ENCODE measurements at places on chromosomes 2 and 18.

DNA sequence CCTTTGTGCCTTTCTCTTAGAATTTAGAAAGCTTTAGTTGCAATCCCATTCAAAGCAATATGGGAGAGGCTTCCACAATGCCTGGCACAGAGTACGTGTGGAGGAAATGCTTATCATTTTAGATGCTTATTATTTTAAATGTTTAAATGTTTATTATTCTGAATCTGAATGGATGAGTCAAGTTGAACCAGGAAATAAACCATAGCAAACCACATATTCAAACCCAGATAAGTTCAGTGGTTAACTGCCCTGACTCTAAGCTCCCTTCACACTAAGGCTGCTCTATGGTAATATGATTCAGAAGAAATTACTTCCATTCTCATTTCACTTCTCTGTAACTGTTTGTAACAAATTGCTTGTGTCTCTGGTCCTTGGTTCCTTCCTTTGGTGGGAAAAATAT, 5.2 kb upstream of the PPP4R1 start:
- DNase-seq = no peak

DNA sequence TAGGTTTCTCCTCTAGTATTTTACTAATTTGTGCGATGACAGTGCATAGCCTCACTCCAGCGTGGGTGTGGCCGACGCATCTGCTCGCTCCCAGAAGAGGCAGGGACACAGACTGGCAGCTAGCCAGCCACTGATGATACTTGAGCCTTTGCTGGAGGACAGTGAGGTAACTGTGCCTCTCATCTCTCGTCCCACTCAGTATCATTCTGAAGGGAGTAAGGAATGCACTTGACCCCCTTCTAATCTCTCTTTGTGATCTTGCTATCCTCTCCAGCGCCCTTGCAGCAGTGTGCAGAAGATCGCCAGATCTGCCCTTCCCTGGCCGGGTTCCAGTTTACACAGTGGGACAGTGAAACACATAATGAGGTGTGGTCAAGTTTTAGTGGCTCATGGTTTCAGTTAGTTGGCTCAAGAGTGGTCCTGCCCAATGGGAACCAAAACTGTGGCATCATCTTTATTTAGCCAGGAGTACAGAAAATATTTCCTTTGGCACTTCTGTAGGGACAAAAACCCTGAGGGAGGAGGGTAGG, 17.5 kb downstream of the NCAPH start:
- DNase-seq = peak; percentile 49

- DNase-seq = no peak
Measured at GRCh38 chr2:21330786-21331391, 207.1 kb downstream of the TDRD15 start.

DNA sequence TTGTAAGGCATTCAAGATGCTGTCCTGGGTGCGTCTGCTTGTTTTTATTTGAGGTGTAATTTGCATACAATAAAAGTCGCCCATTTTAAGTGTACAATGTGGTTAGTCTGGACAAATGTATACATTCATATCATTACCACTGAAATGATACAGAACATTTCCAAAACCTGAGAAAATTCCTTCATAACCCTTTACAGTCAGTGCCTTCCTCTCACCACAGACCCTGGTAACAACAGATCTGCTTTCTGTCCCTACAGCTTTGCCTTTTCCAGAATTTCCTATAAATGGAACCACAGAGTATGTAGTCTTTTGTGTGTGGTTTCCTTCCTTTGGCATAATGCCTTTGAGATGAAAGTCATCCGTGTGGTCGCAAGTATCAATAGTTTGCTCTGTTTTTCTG, 45.8 kb upstream of the NFU1 start:
- DNase-seq = peak; percentile 47

DNA sequence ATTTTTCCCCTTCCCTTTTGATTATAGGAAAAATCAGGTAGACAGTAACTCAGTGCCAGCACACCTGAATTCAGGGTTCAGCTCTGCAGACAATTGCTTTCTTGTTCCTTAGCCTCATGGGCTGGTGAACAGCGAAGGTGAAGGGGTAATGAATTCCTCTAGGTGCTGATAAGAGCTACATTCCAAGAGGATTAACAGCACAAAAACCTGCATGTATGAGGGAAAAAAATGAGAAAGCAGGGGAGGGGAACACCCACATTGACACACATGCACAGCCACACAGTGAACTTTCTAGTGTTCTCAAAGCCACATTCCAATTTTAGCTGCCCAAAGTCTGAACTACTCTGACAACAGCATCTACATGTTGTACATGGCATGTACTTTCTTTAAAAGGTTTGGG, 46.1 kb downstream of the SPATS2L start:
- no peak for DNase-seq

- DNase-seq = no peak
Measured at GRCh38 chr2:120293096-120294007, 40.7 kb downstream of the RALB start.

GRCh38 chr2:233210843-233211547, 40.5 kb upstream of the ATG16L1 start:
- DNase-seq = peak; percentile 77

DNA sequence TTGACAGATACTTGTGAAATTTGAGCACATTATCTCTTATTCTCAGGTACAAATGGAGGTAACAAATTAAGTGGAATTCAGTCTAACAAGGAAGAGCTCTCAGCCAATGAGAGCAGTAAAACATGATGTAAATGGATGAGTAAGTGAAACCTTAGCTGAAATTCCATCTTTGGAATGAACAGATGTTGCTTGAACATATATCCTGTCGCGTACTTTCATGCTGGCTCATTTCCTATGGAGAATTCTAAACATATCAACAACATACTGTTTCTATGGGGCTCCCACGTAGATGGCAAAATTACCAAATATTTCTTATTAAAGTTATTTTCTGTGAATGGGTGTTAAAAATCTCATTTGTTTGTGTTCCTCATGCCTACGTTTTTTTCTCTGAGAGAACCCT, 256.3 kb upstream of the LINC00305 start:
- no peak for DNase-seq

DNA sequence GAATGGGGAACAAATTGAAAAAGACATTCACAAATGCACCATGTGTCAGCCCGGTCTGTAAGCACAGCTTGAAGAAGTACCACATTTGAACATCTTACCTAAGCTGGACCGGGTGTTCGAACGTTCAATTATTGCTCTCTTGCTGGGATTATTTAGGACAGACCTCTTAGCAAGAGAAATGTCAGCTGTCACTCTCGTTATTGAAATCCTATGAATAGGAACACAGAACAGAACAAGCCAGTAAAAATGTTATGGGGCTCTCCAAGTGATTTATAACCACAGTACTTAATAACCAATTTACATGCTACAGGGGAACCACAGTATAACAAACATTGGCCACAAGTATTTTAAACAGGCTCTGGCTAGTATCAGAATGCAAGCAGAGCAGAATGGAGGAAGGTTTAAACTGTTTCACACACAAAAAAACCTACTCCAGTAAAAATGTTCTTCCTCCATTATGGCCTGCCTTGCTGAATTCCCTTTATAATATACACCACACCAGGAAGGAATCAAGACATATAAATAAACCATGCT, 32.5 kb upstream of the ARL5A start:
- DNase-seq = peak; percentile 92

DNA sequence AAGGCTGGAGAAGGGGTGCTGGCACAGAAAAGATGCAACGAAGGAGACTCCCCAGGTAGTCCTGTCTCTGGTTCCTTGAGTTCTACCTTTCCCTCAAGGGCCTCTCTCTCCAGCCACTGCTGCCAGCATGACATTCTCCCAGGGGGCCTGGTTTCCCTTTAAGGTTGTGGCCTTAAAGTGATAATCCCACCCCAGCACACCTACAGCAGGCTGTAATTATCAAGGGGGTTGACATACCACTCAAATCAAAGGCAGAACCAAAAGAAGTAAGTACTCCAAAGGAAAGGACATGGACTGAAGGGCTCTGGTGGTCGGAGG, 127.4 kb upstream of the MSH6 start:
- peak; percentile 72 for DNase-seq

- DNase-seq = no peak
Measured at GRCh38 chr2:58875436-58875835, 634.3 kb upstream of the FANCL start.

DNA sequence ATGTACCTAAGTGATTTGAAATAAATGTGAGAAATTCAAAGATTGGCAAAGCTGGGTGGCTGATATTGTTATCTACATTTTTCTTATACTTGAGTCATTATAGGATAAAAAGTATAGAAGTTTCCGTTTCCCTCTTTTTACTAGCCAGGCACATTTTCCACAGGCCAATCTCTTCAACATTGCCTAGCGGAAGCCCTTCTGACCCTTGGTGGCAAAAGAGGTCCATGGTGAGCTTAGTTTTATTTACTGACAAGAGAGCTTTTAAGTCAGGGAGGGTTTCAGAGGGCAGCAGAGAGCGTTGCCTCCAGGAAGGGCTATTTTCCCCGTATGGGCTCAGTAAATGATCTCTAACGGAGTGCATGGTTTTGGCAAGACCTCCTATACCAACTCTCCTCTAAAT, 15.1 kb upstream of the RHOB start:
- DNase-seq = no peak

DNA sequence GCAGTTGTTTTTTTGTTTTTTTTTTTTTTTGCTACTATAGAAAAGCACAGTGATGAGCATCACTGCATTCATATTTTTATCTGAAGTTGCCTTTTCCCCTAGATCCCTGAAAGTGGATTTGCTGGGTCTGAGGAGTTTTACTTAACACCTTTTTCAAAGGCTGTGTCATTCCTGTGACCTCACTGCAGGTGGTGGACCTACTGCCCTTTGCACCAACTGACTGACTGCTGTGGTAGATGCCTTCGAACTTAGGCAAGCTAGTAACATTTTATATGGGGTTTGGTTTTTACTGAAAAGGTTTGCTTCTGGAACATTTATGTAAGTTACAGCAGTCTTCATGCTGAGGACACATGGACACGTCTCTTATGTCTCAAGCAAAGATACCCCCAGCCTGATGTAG, 36.2 kb downstream of the SPTBN1 start:
- no peak for DNase-seq

GRCh38 chr18:79724299-79725080, 44.9 kb downstream of the CTDP1 start:
- DNase-seq = no peak

GRCh38 chr2:121471532-121472469, 58.9 kb upstream of the RNU4ATAC start:
- no peak for DNase-seq

GRCh38 chr2:125581557-125581956, 1074.4 kb upstream of the GYPC start:
- DNase-seq = no peak

DNA sequence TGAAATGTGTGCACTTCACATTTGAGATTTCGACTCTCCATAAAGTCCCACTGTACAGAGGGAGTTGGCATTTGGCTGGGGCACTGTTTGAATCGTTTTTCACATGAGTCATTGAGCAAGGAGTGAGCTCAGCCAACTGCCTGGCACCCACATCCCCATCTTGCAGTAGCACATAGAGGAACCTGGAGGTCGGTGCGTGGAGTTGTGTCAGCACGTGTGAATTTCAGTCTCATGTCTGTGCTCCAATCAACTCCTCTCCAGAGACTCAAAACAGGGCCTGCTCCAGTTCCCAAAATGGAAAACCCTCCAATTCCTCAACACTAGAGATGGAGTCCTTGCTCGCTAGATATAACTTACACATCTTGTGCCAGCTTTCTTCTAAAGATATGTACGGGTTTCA, 126.8 kb upstream of the CAPN13 start:
- no peak for DNase-seq

DNA sequence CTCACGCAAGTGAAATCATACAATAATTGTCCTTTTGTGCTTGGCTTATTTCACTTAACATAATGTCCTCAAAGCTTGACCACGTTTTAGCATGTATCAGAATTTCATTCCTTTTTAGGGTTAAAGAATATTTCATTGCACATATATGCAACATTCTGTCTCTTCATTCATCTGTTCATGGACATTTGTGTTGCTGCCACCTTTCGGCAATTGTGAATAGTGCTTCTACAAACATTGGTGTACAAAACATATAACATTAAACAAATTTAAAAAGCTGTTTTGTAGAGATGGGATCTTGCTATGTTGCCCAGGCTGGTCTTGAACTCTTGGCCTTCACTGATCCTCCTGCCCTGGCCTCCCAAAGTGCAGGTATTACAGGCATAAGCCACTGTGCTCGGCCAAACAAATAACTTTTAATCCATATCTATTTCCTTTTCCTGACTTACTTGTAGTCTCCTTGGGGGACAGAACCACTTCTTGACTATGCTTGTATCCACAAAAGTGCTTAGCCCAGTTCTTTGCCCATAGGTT, 209.3 kb downstream of the SLC4A3 start:
- no peak for DNase-seq

DNA sequence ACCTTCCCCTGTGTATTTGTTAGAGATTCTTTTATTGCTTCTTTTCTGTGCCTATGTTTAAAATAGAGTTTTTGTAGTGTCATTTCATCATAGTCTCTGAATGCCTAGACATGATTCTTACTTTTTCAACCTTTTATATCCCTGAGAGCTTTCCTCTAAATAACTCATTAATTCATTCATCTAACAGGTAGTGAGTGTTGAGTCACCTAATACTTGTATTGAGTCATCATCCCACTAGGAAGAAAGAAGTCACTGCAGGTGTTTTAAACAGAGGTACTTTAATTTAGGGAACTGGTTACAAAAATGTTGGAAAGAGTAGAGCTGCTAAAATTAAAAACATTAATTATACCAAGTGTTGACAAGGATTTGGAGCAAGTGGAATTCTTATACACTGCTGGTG, 18.5 kb upstream of the NMS start:
- DNase-seq = no peak

DNA sequence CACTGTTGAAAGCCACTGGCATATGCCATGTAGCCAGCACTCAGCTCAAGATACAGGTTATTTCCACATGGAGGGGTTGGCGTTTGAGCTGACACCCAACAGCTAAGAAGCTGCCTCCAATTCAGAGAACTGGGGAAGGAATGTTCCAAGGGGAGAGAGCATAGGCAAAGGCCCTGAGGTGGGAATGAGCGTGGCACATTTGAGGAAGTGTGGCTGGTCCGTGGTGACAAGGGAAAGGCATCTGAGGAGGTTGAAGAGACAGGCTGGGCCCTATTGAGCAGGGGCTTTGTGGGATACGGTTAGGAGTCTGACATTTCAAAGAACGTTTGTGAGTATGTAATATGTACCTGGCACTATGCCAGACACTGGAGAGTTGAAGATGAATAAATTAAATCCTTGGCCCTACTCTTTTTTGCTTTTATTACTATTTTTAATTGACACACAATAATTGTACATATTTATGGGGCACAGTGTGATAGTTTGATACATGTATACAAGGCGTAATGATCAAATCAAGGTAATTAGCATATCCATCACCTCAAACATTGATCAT, 27.6 kb upstream of the TMBIM1 start:
- DNase-seq = peak; percentile 10

DNA sequence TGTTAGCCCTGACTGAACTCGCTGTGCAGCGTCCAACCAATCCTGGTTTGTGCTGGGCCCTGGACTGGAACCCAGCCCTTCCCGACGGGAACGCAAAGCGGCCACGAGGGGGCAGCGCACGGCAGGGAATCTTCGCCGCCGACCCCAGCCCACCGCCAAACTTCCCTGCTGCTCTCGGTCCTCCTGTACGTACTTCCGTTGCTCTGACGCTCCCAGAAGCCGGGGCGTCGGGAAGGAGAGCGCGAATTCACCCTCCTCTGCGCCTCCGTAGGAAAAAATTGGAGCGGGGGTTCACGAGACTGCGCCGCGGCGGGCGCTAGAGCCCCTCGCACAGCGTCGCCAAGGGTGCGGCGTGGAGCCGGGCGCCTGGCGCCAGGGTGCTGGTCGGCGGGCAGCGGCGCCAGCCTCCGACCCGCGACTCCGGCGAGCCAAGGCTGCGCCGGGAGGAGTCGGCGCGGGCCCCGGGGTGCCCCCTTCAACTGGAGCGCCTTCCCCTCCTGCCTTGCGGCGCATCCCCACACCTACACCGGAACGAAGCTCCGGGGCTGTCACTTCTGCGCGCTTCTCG, 873 bp upstream of the SH3RF3 start:
- DNase-seq = peak; percentile 84

GRCh38 chr2:173109253-173110188, 33.9 kb downstream of the MAP3K20 start:
- DNase-seq = no peak
